ENCODE measurements at places on chromosomes 1 and 21.

DNA sequence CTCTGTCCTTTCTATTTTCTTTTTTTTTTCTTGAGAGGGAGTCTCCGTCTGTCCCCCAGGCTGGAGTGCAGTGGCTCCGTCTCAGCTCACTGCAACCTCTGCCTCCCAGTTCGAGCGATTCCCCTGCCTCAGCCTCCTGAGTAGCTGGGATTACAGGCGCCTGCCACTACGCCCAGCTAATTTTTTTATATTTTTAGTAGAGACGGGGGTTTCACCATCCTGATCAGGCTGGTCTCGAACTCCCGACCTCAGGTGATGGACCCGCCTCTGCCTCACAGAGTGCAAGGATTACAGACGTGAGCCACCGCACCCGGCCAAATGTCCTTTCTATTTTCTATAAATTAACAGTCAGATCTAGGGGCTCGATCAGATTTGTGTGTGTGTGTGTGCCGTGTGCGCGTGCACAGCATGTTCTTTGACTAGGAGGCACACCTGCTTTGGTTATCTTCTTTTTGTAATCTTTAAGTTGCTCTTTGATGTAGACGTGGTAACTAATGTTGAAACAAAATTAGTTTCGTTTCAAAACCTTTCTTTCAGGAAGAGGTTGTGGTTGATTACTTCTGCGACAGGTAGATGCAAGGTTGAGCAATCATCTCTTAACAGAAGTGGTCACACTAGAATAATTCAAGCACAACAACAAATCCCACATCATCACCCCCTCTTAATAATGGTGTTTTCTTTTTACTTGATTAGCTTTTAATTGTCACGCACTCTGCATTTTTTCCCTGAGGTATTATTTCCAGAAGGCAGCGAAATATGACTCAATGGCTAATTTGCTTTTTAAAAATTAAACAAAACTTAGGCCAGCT is 779 bp upstream of the DEGS1 start:
- DNase-seq: peak; percentile 11

DNA sequence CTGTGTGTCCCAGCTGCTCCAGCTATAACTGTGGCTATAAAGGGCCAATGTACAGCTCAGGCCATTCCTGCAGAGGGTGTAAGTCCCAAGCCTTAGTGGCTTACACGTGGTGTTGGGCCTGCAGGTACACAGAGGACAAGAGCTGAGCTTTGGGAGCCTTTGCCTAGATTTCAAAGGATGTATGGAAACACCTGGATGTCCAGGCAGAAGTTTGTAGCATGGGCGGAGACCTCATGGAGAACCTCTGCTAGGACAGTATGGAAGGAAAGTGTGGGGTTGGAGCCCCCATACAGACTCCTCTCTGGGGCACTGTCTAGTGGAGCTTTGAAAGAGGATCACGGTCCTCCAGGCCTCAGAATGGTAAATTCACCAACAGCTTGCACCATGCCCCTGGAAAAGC is 113.9 kb downstream of the RGS21 start:
- DNase-seq: no peak

DNA sequence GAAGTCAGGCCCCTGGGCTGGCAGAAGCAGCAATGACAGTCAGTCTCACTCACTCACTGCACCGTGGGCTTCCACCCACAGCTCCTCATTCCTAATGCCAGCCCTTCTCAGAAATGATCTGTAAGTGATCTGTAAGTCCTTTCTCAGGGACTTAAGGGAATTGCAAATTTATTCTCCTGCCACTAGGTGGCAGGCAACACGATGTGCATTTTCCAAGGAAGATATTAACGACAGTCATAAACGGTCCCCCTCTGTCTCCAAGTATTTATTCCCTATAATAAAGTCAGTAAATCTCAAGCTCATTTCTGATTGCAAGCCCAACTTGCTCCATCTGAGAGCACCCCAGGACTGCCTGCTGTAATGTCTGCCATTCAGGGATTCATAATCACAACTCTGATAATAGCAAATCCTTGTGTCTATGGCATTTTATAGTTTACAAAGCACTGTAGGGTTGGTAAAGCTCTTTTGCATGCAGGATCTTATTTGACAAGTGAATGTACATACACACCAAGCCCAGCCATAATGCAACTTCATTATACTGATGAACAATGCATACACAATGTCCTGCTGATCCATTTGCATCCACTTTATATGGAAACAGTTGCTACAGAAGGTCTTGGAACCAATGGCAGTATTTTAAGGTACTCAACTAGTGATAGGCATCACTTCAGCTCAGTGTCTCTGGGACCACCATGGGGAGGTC is 380.5 kb upstream of the CAMK1G start:
- peak; percentile 73 for DNase-seq

GRCh38 chr1:156727926-156728598 is at the start of gene METTL25B:
Gene METTL25B, plus strand, starts transcription at chr1:156728469. Its CDS starts 636 bp downstream, at chr1:156729105.
- DNase-seq: peak; percentile 81

GRCh38 chr1:15820478-15820877 is 13.0 kb upstream of the UQCRHL start:
- no peak for DNase-seq

- DNase-seq: peak; percentile 58
Measured at GRCh38 chr1:40901886-40902852, 40.0 kb upstream of the CITED4 start.

DNA sequence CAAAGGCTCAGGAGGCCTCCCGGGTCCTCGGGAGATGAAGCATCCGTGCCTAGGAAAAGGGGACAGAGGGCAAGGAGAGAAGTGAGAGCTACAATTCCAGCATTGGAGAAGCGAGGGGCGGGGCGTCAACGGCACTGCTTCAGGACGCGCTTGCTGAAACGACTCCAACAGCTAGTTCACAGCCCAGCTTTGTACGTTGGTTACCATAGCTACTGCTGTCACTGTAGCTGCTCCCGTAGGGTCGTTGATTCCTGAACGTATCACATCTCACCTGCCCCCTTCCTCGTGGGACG is 63.1 kb downstream of the TOR1AIP2 start:
- DNase-seq: no peak

GRCh38 chr1:151472856-151473731 is 13.8 kb upstream of the POGZ start:
- DNase-seq: peak; percentile 69

DNA sequence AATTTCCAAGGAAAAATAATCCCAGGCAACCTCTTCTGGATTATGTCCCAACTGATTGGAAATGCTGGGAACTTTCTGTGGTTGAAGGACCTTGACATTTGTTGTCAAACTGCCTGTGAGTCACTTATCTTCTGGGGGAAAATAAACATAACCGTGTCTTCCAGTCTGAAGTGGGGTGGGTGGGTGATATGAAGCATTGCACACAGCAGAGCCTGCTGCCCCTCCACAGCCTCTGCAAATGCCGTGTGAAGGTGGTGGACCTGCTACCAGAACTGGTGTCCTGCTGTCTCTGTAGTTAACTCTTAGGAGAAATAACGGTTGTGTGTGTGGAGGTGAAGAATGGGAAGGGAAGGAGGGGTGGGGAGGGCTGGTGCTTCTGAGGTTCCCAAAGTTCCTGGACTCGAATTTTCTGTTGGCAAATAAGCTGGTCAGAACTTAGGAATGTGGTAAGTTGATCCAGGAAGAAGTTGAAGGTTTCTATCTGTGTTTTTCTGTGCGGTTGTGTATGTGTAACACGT is 23.2 kb downstream of the GALNT2 start:
- no peak for DNase-seq

DNA sequence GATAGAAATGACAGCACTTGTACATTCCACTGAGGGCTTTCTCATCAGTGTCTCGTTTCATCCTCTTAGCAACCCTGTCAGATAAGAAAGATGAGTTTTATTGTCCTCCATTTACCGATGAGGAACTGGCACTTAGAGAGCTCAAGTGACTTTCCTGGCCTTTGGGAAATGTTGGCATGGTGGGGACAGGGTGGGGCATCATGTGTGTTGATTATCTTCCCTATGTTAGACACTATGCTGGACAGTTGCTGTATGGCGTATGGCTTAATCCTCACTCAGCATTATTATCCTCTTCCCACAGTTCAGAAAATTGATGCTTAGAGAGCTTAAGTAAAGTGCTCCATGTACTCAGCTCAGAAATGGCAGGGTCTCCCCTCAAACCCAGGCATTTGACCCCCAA is 163.2 kb downstream of the CAMTA1 start:
- no peak for DNase-seq

- DNase-seq: no peak
Measured at GRCh38 chr1:241896670-241896962, 48.6 kb downstream of the EXO1 start.

- DNase-seq: no peak
Measured at GRCh38 chr21:37184784-37185593, 82.1 kb downstream of the VPS26C start.

- no peak for DNase-seq
Measured at GRCh38 chr1:79760531-79760930, 754.0 kb upstream of the ADGRL4 start.

DNA sequence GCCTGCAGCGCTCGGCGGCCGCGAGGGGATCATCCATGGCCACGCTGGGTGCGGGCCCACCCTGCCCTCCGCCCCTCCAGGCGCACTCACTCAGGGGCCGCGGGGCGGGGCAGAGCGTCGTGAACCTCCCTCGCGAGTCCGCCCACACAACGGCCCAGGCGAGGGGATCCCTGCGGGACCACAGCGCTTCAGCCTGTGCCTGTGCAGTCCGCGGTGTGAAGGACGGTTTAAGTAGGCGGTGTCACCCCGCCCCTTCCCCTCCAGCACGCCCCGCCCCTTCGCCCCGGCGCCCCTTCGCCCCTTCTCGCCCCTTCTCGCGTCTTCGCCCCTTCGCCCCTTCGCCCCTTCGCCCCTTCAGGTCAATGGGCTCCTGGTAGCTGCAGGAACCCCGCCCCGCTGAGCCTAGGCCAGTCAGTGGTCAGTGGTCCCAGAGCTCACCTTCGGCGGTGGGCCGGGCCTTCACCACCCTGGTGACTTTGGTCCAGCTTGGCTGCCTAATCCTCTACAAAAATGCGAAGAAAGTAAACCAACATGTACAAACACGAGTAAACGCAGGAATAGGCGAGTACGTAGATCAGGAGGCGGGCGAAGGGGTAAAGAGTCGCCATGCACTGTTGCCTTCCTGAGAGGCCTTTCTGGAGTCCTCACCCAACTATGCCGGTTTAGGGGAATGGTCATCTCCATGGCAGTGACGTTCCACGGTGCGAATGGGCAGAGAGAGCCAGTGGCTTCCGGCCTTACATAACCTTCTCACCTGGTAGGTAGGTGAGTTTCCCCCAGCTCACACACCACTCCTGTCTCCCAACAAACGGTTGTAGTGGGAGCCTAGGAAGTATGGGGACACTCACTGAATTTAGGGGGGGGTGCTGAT is 19.6 kb upstream of the DMRTB1 start:
- no peak for DNase-seq

DNA sequence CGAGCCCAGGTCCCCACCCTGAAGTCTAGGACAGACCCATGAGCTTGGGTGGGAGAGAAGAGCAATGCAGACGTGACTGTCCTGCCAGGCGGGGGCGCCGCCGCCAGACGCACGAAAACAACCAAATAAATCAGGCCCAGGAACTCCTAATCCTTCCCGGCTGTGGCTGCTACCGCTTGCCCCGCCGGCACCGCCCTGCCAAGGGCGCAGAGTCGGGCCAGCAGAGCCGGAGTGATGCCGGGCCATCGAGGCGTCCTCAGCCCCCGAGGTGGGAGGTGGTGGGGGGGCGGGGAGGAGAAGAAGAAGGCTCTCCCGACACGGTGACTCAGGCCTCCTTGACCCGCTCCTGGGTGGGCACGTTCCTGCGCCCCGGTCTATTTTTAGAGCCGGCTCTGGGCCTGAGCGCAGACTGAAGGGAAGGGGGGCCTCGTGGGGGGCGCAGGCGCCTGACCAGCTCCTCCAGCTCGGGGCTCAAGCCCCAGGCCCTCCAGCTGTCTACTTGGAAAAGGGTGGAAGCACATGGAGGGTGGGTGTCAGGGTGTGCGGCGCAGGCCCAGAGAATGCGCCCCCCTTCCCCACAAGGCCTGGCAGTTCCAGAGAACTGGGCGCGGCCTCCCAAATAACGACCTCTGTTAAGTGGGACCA is 10.7 kb upstream of the COL16A1 start:
- DNase-seq: peak; percentile 66

DNA sequence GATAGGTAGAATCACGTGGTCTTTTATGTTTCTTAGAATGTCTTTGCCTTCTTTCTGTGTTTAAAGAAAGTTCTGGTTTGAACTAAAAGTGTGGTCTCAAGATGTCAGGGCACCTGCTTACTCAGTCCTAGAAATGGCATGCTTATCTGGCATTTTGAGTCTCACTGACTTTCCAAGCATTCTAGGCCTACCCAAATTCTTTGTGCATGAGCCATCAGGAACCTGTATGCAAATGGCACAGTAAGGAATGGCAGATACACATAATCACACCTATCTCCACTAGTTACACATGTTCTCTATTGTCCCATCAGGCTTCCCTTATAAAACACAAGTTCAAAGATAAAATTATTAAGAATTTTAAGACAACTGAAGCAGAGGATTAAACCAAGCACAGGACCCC is 29.5 kb upstream of the CLCA4 start:
- no peak for DNase-seq

DNA sequence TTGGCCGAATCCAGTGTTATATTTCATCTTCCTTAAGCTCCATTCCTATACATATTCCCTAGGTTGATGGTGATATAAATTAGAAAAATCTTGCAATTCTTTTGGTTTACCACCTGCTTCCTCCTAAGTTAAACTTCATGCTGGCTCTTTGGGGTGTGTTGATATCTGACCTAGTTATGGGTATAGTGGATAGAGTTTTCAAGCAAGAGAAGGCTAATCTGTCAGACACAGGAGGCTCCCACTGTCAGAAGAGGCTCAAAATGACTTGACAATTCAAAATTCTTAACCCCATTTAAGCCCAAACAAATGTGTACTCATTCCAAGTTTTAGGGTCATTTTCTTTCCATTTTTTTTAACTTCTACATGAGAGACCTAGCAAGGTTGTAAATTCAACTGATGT is 8.5 kb upstream of the SLC35D1 start:
- DNase-seq: no peak

GRCh38 chr1:218380125-218380977 is 35.2 kb downstream of the TGFB2 start:
- DNase-seq: peak; percentile 43

DNA sequence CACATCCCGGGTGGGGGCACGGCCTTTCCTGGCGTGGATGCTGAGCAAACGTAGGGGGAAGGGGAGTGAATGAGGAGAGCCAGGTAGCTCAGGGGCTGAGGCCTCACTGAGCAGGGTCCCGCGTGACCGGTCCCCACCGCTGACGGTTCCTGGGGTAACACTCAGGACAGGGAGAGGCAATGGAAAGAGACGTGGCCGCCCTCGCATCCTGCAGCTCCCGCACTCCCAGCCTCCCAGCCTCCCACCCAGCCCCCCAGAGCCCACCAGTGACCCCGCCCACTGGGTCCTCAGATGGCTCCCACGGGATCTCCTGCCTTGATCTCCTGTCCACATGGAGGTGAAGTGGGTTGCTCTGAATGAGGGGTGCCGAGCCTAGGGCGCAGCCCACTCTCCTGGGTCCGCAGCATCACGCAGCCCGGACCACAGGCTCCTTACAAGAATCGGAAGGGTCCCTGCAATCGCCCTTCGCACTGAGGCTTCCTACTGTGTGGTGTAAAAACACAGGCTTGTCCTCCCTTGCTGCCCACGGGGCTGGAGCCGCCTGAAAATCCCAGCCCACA is 2.4 kb downstream of the TSPEAR start:
- DNase-seq: no peak

- no peak for DNase-seq
Measured at GRCh38 chr21:42661688-42662429, 8.4 kb downstream of the PDE9A start.
